ENCODE measurements at places on chromosomes 11 and 22. TPM values are rescaled to one million over a fixed set of nuclear protein-coding genes. Genes with fewer than 3 reads are reported as not detected.
A peak's percentile ranks its signal among the peaks of the same experiment; 100 is the strongest.

Gene ENTHD1
- 0.09 TPM for total RNA-seq

Gene PACSIN3
- total RNA-seq = 34.4 TPM

Gene POU2AF3
- total RNA-seq = 14.0 TPM

Gene OR51B4
- 0.23 TPM for total RNA-seq

GRCh38 chr11:61011950-61012736, 40.7 kb downstream of the CD6 start:
- no peak for DNase-seq

GRCh38 chr11:34316347-34317035, 41.3 kb downstream of the ABTB2 start:
- DNase-seq = no peak

DNA sequence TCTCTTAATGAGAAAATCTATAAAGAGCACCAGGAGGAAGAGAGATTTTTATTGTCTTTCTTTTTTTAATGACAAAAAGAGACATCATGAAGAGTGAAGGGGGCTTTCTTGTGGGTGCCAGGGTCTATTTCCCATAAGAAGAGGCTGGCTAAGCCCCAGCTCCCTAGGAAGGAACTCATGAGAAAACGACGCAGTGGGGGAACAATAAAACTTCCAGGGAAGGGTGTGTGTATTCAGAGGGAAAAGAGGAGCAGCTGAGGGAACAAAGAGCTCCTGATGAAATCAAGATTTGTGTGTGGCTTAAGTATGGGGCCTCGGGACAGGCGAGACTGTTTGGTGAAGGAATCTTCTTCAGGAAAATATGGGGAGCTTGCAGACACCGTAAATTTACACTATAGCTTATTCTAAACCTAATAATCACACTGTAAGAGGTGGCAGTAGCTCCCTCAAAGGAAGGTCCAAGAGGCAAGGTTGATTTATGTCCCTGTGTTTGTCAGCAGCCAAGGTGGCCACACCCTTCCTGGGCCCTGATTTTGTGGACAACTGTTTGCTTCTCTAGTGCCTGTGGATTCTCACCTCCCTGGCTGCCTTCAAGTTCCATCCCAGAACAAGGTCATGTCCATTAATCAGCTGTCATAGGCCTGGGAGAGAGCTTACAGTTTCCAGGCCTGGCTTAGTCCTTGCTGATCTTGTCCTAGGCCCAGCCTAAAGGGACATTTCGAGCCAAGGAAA, 615.7 kb downstream of the INSC start:
- no peak for DNase-seq

- no peak for DNase-seq
Measured at GRCh38 chr11:108805030-108805429, 140.2 kb downstream of the DDX10 start.

- DNase-seq = no peak
Measured at GRCh38 chr11:30426781-30427180, 103.9 kb downstream of the ARL14EP start.

DNA sequence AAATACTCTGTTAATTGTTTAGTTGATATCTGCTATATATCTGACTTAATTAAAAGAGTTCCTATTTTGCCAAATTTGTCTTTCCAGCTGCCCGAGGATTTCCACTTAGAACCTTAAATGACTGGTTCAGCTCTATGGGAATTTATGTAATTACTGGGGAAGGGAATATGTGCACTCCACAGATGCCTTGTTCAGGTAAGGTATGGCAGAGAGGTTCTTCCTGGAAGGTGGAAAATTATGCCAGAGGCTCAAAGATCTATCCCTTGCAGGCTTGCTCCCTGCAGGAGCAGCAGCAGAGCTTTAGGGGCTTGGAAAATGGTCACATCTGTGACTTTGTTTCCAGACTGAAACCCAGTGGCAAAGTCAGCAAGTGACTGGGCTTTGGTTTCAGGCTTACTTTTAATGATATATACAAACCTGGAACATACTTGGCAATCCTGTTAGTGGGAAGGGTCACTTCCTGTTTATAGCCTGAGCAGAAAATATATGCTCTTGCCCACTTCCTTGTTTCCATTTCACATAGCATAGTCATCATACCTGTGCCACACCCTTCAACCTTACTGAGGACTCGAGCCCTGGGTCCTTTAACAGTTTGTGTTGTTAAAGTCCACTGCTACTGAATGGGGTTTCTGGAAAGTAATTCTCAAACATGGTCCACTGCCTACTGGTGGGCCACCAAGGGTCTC, 23.7 kb downstream of the WBP2NL start:
- no peak for DNase-seq

DNA sequence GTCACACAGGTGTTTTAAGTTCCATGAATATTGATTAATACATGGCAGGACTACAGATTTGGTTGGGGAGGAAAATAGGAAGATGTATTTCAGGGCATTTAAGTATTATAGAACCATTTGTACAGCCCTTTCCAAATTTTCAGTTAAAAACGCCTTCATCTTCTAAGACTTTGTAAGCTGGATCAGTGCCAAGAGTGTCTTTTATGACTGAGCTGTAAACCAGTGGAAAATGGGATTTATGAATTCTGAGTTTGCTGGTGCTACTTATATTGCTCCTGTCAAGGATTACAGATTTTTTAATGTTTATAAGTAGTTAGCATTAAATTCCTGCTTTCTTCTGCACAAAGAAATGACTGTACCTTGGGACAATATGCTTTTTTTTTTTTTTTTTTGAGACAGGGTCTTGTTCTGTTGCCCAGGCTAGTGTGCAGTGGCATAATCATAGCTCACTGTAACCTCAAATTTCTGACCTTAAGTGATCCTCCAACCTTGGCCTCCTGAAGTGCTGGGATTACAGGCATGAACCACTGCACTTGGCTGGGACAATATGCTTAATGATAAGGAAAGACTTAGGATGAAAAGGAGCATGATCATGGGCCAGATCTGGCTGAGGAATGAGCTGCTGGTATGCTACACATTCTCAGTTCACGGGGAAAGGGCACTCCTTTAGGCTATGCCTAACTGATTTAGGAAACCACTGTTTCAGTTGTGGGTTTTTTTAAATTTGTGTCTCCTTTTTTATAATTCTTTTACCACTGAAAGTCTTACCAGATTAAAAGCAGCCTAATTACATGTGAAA, 113.6 kb upstream of the MTNR1B start:
- DNase-seq = no peak

GRCh38 chr11:35030716-35031213, 108.2 kb upstream of the CD44 start:
- DNase-seq = peak; percentile 25

All from mucosa of gallbladder (tissue), 1 donor.